Inflammatory macrophage treated with lipopolysaccharide for 1 hour (primary cell): ENCODE measurements at places on chromosomes 1 and 21.
A peak's percentile ranks its signal among the peaks of the same experiment; 100 is the strongest.

- no peak for DNase-seq
These were observed 322.5 kb upstream of the FAM78B start for GRCh38 chr1:166489356-166489669.

DNA sequence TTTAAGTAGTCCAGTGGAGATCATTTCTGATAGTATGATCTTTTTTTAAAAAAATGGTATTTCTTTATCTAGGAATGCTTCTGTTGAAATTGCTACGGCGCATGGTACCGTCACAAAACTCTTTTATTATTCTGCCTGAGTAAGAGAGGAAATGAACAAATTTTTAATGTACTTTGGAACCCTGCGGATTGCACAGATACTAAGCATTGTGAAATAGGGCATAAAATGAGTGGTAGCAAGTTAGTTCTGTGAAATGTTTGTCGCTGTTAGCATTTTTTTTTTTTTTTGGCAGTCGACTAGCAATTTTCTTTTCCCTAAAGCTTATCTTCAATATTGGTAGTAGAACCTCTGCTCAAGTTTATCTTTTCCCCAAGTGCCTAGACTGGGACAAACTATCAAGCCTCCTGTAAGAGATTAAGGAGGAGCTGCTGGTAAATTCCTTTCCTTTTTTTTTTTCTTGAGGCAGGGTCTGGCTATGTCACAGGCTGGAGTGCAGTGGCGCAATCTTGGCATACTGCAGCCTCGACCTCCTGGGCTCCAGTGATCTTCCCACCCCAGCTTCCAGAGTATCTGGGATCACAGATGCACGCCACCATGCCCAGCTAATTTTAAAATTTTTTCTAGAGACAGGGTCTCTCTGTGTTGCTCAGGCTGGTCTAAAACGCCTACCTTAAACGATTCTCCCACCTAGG, 2.2 kb downstream of the ITSN1 start:
- DNase-seq = peak; percentile 64

DNA sequence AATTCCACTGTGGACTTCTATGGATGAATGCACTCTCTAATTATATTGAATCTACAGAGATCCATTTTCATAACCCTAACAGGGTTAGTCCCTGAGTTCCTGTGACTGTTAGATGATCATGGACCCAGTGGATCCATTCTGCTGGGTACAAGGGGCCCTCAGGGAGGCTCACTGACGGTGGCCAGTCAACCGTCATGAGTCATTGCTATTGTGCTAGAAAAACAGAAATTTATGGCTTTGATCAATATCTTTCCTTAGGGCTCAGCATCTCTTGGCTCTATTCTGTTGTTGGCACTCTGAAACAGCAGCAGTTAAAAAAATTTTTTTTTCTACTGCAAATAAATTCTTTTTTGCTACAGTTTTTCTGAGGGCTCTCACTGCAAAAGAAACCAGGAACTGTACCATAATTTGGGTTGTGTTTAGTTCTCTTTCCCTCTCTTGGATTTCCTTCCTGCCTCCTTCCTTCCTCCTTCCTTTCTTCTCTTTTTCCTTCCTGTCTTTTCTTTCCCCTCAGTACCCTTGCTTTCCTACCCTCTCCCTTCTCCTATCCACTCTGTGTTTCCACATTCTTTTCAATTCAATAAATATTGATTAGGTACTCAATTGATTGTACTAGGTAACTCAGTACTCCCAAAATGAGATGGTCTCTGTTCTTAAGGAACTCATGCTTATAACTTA, 49.5 kb downstream of the UTP25 start:
- DNase-seq = no peak

GRCh38 chr1:99481391-99481996, 164.4 kb upstream of the PALMD start:
- peak; percentile 73 for DNase-seq

- no peak for DNase-seq
These were observed 36.7 kb downstream of the ADARB1 start for GRCh38 chr21:45110873-45111624.

DNA sequence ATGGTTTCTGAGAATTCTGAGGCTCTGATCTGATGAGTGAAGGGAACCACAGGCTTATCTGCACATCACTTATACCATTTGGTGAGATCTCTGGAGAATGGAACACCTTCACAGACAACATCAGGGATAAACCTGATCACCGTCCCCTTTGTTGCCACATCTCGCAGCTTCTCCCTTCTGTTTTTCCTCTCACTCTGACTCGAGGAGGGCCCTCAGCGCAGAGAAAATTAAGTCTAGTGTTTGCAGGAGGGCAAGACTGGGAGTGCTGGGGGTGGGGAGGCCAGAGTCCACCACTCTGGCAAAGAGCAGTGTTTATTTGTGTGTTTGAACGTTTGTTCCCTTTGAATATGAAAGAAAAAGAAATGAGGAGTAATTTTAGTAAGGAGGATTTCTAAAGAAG, 29.0 kb upstream of the BATF3 start:
- DNase-seq = no peak

- no peak for DNase-seq
These were observed 97.2 kb upstream of the L1TD1 start for GRCh38 chr1:62097464-62097863.

DNA sequence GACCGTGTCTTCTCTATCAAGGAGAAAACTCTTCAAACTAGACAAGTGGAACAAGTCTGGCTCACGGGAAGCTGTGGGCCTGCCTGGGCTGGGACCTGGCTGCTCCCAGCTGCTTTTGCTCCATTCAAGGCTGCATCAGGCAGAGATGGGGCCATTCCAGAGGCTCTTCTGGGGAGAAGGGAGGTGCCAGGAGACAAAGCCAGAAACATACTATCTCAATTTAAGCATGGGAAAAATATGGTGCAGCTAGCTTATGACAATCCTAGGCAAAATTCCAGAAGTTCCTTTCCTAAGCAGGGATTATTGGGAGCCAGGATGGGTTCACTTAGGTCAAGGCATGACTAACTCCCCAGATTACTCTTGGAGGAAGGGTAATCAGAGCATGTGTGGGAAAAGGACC, 90.8 kb upstream of the SLC2A1 start:
- DNase-seq = no peak

- peak; percentile 86 for DNase-seq
These were observed 5.2 kb downstream of the TMCC2 start for GRCh38 chr1:205232945-205233397.

GRCh38 chr1:187931776-187932175, 1103.0 kb downstream of the PLA2G4A start:
- no peak for DNase-seq

GRCh38 chr21:41712201-41712600, 54.7 kb downstream of the RIPK4 start:
- no peak for DNase-seq

DNA sequence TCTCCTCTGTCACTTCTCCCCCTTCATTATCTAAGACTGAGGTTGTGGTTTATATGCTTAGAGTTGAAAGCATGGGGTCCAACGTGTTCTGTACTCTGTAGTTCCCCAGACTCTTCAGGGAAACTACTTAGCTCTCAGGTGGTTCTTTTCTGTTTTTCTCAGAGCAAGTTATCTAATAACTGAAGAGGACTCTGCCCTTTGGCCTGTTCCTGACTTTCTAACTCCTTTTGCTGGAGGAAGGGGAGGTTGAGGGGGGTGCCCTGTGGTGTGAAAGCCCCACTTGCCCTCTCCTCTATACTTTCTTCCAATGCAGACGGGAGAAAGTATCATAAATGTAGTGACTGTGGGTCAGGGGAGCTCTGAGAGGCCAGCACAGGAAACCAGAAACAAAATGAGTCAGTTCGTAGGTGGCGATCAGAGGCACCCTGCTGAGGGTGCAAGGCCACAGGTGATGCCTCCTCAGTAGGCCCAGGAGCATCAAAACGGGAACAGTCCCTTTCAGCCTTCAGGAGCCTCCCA, 5.0 kb downstream of the SLC25A44 start:
- DNase-seq = no peak

GRCh38 chr21:24188506-24188905, 1418.8 kb downstream of the MRPL39 start:
- no peak for DNase-seq

- peak; percentile 8 for DNase-seq
These were observed 83.3 kb downstream of the LACTBL1 start for GRCh38 chr1:22889213-22889827.

- DNase-seq = no peak
These were observed 12.2 kb upstream of the SLC44A3 start for GRCh38 chr1:94807742-94808491.

- no peak for DNase-seq
These were observed 103.7 kb upstream of the NFIA start for GRCh38 chr1:60978421-60979357.

- DNase-seq = no peak
These were observed 348.7 kb downstream of the PCP4 start for GRCh38 chr21:40215941-40216340.

GRCh38 chr1:21536218-21536617, 27.0 kb downstream of the ALPL start:
- DNase-seq = no peak

- DNase-seq = no peak
These were observed 9.2 kb upstream of the CDC42 start for GRCh38 chr1:22043198-22043769.

- no peak for DNase-seq
These were observed 59.4 kb upstream of the POU2F1 start for GRCh38 chr1:167161242-167161641.

GRCh38 chr21:34606051-34606450, 8.9 kb downstream of the RCAN1 start:
- DNase-seq = no peak

DNA sequence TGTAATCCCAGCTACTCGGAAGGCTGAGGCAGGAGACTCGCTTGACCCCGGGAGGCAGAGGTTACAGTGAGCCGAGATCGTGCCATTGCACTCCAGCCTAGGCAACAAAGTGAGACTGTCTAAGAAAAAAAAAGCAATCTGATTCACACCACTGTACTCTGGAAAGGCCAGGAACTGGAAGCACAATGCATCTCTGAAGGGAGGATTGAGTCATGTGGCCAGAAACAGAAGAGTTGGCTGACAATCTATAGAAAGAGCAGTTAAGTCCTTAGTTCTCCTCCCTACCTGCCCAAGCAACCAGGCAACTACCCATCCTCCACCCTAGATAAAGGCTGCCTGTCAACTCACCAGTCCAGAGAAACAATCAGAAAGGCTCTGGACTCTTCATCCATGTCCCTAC, 45.9 kb downstream of the PIK3R3 start:
- DNase-seq = no peak

- DNase-seq = no peak
These were observed 59.6 kb downstream of the SIK1 start for GRCh38 chr21:43367296-43367695.

- no peak for DNase-seq
These were observed 233.3 kb downstream of the SETD4 start for GRCh38 chr21:35827004-35827403.

DNA sequence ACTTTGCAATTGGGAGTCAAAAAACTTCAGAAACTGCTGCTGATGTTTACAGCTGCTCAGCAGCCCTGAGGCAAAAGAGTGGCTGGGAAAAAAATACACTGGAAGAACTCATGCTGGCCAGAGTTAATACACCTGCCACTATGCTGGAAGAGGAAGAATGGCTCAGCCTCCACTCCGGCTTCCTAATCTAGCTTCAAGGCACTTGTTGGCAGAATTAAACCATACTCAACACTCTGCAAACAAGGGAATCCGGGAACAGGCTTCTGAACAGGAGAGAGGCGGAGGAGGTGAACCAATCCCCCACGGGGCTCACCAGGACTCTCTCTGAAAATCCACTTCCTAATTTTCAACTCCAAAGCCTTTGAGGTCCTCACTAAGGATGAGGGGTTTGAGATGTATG, 120.1 kb downstream of the CCDC185 start:
- DNase-seq = no peak

- no peak for DNase-seq
These were observed 18.3 kb upstream of the MAP10 start for GRCh38 chr1:232786845-232787455.

DNA sequence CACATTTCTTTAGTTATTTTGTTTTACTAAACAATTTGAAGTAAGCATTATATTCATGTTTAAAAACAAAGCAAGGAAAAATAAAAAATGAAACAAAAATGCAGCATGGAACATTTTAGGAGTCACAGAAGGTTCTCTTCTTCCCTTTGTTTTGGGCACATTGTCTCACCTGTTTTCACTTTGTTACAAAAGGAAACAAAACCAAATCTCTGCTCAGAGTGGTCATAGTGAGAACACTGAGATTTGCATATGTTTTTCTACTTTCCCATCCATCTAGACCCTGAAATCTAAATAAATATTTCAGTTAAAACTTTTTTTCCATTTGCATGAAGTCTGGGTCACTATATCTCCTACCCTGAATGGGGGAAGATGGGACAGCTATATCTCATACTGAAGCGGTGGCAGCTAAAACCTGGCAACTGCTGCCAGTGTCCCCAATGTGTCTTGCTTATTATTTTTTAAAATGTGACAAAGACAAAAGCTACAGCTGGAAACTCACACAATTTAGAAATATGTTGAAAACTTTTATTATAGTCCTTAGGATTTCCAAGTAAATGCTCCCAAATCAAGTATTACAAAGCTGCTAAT, 3.5 kb downstream of the EXOC8 start:
- DNase-seq = no peak

DNA sequence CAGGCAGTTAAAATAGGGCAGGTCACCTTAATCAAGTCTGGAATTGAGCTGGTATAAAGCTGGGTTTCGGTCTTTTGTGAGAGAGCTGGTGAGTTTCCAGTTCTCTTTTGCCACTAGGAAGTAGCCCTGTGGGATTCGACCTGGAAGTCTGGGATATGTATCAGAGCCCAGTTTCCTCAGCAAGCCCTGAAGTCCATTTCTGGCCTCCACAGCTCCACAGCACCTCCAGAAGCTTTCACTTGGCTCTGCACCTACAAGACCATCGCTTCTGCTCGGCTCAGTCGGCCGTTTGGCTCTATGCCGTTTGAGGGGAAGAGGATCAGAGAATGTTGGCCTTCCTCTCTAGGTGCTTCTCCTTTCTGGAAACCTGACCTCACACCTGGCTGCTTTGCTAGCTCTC, 148.0 kb downstream of the GALNT2 start:
- no peak for DNase-seq

DNA sequence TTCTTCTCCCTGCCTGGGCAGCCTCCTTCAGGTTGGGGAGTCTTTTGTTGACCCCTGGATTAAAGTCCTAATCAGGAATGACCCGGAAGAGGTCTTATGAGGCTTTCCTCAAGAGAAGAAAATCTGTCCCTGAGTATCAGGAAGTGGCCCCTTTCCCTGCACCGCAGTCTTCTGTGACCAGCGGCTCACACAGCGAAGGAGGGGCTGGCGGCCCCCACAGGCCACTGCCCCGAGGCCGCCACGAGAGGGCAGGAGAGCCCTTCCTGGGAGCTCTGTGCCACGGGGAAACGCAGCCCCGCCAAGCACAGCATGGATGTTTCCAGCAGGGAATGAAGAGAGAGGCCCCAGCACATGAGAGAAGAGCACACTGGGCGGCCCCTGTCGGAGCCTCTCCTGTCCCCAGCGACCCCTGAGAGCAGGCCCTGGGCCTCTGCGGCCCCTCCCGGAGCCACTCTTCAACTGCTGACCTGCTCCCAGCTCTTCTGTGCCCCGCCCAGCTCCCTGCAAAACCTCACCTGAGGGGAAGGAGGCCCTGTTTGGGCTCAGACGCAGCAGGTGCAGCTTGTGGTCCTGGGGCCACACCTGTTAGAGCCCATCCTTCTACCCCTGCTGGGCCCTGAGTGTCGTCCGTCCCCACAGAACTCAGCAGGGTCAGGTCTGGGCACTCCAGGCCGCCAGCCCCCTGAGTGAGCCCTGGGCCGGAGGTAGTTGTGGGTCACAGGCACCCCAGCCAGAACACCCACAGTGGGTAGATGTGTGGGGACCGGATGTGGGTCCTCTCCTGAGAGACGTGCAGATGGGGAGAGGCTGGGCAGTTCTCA, 4.9 kb upstream of the POFUT2 start:
- peak; percentile 53 for DNase-seq
